Mesangial cell (primary cell): ENCODE measurements at places on chromosomes 3 and 15. TPM values are rescaled to one million over a fixed set of nuclear protein-coding genes. Genes with fewer than 3 reads are reported as not detected.

NECTIN3 gene
- 19.0 and 29.5 TPM in 2 replicates for total RNA-seq

GYG1 gene
- total RNA-seq = 16.8 and 28.0 TPM in 2 replicates

GALNT15 gene
- total RNA-seq = 0.33 and 4.3 TPM in 2 replicates

C2CD4B gene
- total RNA-seq = not detected in 2 replicates

FANCD2OS gene
- not detected in 2 replicates for total RNA-seq

XXYLT1 gene
- total RNA-seq = 24.7 and 30.3 TPM in 2 replicates

PIGZ gene
- 0.98 and 6.6 TPM in 2 replicates for total RNA-seq

RGMA gene
- 0.98 and 2.5 TPM in 2 replicates for total RNA-seq

SLC15A2 gene
- 0.16 and 0.51 TPM in 2 replicates for total RNA-seq

RHCG gene
- not detected in 2 replicates for total RNA-seq

NGLY1 gene
- 12.4 and 15.1 TPM in 2 replicates for total RNA-seq

COLQ gene
- 0.13 and 0.16 TPM in 2 replicates for total RNA-seq

TMCO5A gene
- not detected in 2 replicates for total RNA-seq

MB21D2 gene
- 14.1 and 14.7 TPM in 2 replicates for total RNA-seq

PARP15 gene
- 0.25 TPM in 1 of 2 replicates, not detected in the other for total RNA-seq

MORF4L1 gene
- 246 and 256 TPM in 2 replicates for total RNA-seq

CDCP1 gene
- 28.3 and 70.9 TPM in 2 replicates for total RNA-seq

USP13 gene
- total RNA-seq = 6.5 and 13.0 TPM in 2 replicates

MYRIP gene
- total RNA-seq = 0.51 TPM in 1 of 2 replicates, not detected in the other

ARL6IP5 gene
- 138 and 166 TPM in 2 replicates for total RNA-seq

KY gene
- under 0.01 TPM in 1 of 2 replicates, not detected in the other for total RNA-seq

GJD2 gene
- not detected in 2 replicates for total RNA-seq
